ENCODE measurements at places on chromosomes 12 and 14. TPM values are rescaled to one million over a fixed set of nuclear protein-coding genes. Genes with fewer than 3 reads are reported as not detected.

Gene LMNTD1
- total RNA-seq = not detected

Gene MYF6
- total RNA-seq = not detected

Gene WSCD2
- total RNA-seq = not detected

Gene EML1
- 29.0 TPM for total RNA-seq

Gene GSC
- total RNA-seq = 0.33 TPM

Gene PCK2
- 21.8 TPM for total RNA-seq

Gene CERS5
- total RNA-seq = 26.4 TPM

Gene SLC8A3
- total RNA-seq = not detected

Gene TUBA1B
- total RNA-seq = 2,496 TPM

Gene HAL
- total RNA-seq = 0.54 TPM

Gene ANO2
- total RNA-seq = 0.21 TPM

Gene BMP4
- 2.5 TPM for total RNA-seq

Gene PPP2R5E
- total RNA-seq = 23.7 TPM

Gene CALCOCO1
- total RNA-seq = 22.9 TPM

Gene FNTB
- 21.7 TPM for total RNA-seq

Gene GPRC5D
- not detected for total RNA-seq

Gene SDS
- 1.8 TPM for total RNA-seq

Gene DENND5B
- total RNA-seq = 11.8 TPM

Gene LRRC43
- total RNA-seq = not detected

Gene PIWIL1
- 0.05 TPM for total RNA-seq

Gene TAS2R13
- not detected for total RNA-seq

Gene NUDT14
- 42.2 TPM for total RNA-seq

Gene TMEM119
- total RNA-seq = not detected

Gene TPH2
- not detected for total RNA-seq

Gene PROX2
- not detected for total RNA-seq

Gene RPS6KL1
- 0.49 TPM for total RNA-seq

Gene ANHX
- not detected for total RNA-seq

Gene GALNT6
- total RNA-seq = 3.3 TPM
